Adipocyte (in vitro differentiated cells): ENCODE measurements at places on chromosomes 11 and 22.
A peak's percentile ranks its signal among the peaks of the same experiment; 100 is the strongest.

- DNase-seq: no peak
These were observed 38.6 kb downstream of the SBF1 start for GRCh38 chr22:50436015-50436830.

DNA sequence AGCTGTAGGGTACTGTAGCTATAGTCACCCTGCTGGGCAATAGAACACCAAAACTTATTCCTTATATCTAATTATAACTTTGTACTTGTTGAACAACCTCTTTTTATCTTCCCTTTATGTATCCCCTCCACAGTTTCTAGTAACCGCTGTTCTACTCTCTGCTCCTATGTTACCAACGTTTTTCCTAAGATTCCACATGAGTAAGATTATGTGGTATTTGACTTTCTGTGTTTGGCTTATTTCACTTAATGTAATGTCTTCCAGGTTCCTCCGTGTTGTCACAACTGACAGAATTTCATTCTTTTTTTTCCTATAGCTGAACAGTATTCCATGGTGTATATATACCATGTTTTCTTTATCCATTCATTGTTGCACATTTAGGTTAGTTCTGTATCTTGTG lies 258.4 kb downstream of the DYNC2H1 start:
- DNase-seq: peak; percentile 54

GRCh38 chr11:61930933-61931332 lies 13.6 kb upstream of the RAB3IL1 start:
- no peak for DNase-seq

GRCh38 chr22:22773979-22774604 lies 113.5 kb upstream of the IGLL5 start:
- DNase-seq: no peak

GRCh38 chr22:46390652-46391301 lies 55.3 kb downstream of the TRMU start:
- peak; percentile 92 for DNase-seq

DNA sequence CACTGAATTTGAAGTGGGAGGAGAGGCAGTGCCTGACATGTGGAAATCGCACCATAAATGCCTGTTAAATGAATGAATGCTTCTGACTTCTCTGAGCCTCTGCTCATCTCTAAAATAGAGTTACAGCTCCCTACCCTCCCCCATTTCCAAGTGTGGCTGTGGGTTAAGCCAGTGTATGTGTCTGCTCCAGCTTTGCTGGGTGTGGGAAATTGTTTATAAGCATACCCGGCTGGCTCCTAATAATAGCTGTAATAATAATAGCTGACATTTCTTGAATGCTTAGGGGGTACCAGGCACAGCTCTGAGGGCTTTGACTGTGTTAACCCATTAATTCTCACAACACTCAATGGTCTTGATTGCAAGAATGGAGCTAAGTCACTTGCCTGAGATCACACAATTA lies 7.0 kb upstream of the FCHSD2 start:
- DNase-seq: no peak

DNA sequence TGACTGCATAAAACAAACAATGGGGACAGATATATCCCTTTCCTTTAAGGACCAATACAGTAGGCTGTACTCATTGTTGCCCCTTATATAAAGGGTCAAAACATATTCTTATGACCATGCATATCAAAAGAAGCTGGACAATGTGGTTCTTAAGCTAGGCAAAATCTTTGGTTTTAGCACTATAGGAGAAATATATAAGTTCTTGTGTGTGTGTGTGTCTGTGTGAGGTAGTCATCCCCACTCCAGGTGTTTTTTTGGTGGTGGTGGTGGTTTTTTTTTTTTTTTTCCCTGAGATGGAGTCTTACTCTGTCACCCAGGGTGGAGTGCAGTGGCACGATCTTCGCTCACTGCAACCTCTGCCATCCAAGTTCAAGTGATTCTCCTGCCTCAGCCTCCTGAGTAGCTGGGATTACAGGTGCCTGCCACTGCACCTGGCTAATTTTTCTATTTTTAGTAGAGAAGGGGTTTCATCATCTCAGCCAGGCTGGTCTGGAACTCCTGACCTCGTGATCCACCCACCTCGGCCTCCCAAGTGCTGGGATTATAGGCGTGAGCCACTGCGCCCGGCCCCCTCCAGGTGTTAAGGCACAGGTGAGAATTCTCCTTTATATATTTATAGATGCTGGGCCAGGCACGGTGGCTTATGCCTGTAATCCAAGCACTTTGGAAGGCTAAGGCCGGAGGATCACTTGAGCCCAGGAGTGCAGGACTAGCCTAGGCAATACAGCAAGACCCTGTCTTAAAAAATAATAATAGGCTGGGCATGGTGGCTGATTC lies 12.0 kb upstream of the ZNF143 start:
- no peak for DNase-seq

DNA sequence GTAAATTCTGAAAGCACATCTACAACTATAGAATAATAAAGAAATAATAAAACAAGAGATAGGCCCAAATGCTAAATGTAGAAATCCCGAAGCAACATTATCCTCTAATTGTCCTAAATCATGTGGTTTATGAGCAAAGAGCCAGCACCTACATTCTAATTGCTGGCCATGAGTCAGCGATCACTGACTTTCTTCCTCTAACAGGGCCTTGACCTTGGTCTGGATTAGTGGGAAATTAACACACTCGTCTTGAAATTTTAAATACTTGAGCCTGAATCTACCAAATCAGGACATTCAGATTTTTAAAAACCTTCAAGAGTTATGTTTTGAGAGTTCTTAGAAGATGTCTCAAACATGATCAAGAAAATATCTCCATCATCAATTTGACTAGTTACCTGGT lies 727.6 kb downstream of the METTL15 start:
- DNase-seq: peak; percentile 45

DNA sequence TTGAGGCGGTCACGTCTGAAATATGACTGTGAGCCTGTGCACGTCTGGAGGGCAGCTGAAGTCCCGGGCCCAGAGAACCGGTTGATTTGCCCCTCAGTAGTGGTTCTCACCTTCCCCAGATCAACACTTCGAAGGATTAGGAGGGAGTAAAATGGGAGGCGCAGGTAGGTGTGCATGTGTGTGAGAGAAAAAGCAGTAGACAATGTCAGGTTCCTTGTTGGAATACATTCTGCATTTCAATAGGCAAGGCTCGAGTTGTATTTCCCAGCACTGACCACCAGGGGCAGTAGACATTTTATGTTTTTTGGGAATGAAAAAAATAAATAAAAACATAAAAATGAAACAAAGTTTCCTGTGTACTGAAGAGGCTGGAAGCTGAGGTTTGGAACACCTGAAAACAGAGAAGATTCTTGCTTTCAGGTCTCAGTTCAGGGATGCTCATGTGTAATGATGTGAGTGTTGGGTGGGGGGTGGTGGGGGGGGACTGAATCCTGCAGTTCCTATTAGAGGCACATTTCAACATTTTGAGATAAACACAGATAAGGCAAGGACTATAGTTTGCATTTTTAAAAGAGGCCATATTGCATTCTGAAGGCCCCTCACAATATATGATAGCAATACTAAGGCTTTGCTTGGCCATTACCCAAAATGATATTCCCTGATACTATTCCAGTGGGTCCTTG lies 333.9 kb downstream of the CADM1 start:
- DNase-seq: peak; percentile 56

- no peak for DNase-seq
These were observed 5.0 kb downstream of the CRKL start for GRCh38 chr22:20922141-20922751.

DNA sequence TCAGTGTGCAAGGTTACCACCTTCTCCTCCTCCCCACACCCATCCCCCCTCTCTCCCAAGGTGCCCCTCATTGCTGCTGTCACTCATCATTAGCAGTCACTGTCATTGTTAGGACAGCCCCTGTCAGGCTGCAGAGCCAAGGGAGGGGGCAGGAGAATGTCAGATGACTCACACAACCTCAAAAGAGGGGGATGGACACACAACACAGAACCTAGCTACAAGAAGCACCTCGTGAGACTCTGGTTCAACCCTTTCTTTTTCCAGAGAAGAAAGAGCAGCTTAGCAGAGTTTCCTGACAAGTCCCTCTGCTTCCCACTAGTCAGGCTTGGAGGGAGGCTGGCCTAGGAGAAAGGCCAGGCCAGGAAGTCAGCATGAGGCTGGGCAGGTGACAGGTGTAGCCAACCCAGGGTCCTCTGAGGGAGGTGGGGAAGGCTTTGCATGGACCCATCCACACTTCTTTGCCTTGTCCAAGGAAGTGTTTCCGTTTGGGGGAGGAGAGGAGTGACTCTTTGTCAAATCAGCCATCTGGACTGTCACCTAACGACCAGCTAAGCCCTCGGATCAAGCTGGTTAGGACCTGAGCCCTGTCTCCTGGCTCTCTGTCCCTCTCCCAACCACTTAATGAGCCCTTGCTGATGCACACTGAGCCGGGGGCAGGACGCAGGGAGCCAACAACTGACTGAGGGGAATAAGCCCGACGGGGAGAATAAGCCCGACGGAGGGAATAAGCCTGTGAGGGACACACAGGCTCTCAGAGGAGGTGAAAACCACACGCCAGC lies 18.3 kb downstream of the ADORA2A start:
- no peak for DNase-seq

- no peak for DNase-seq
These were observed 6.1 kb downstream of the MCHR1 start for GRCh38 chr22:40685406-40685805.

DNA sequence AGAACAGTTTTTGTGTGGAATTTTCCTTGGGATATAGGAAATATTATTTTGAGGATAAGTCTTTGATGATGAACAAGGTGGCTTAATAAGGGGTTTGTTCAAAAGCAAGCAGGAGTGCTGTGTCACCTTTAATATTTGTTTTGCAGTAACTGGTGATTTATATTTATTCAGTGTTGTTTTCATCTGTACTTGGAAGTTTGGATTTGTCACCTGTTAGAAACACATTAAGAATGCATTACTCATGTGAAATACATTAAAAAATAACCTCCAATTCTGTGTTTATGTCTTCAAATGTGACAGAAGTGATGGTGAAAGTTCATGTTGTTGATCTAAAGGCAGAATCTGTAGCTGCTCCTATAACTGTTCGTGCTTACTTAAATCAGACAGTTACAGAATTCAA lies 70.5 kb downstream of the DKK3 start:
- DNase-seq: no peak

GRCh38 chr22:49294656-49295464 lies 532.8 kb downstream of the BRD1 start:
- no peak for DNase-seq

- DNase-seq: no peak
These were observed 42.5 kb downstream of the MCM5 start for GRCh38 chr22:35442471-35442870.

DNA sequence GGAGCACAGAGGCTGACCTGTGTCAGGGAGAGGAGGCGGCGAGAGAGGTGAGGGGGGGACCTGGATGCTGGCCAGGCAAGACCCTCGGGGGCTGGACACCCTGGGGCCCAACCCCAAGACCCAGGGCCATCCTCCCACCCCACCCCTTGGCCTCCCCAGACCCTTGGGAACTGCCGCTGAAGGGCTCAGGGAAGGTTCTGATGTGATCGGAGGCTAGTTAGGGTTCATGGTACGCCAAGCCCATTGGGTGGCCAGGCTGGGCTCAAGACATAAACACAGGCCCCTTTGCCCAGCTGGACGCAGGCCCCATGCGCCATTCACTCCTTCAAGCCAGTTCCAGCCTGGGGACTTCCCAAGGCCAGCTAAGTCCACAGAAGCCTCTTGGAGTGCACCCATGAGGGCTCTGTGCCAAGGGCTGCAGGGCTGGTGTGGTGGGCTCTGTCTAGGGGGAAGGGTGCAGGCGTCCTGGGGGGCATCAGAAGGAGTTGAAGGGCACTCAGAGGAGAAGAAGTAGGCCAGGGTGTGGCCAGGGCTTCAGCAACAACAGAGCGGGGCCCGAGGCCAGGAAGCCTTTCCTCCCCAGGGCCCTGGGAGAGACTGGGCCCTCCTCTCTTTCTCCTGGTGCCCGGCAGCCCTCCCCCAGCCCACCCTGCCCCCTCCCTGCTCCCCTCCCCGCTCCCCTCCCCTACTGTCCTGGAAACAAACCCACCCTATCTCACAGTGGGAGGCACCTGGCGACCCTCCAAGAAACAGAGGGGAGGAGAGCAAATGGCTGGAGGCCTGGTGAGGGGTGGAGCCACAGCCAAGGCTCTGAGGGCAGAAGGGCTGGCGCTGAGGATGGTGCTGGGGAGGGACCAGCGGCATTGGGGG lies 12.9 kb downstream of the TSPAN32 start:
- peak; percentile 63 for DNase-seq

GRCh38 chr11:62435846-62436660 lies 17.2 kb downstream of the SCGB1A1 start:
- DNase-seq: no peak

DNA sequence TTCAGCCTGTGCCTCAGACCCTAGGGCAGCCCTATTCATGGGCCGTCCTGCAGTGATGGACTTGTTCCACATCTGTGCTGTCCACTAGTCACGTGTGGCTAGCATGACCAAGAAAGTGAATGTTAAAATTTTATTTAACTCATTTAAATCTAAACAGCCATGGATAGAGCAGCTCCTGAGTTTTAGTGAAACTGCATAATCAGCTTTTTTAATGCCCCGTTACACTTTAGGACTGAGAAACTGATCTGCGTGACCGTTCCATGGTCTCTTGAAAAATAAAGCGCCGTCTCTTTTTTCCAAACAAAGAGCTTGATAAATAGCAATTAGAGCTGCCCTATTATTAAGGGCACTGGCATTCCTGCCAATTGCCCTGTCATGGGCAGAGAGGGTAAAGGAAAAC lies 76.5 kb upstream of the SNX19 start:
- no peak for DNase-seq

- no peak for DNase-seq
These were observed 46.6 kb upstream of the WNT7B start for GRCh38 chr22:46023558-46023981.

- peak; percentile 85 for DNase-seq
These were observed 377.0 kb downstream of the ETS1 start for GRCh38 chr11:128210148-128210940.

DNA sequence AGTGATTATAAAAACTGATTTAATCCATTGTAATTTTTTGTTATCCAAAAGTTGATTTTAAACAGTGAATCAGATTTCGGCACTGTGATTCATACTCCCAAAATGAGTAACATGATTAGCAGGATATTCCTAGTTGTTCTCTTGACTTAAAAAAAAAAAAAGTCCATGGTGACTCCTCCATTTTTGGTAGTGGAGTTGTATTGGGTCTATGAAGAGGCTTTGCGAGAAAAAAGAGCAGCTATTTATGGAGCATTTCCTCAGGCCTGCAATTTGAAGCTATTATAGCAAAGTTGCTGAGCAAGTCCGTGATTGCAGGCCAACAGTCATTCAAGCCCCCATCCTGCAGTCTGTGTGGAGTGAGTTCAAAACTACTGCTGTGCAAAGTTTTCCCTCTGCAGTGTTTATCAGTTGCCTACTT lies 28.8 kb downstream of the YAP1 start:
- DNase-seq: peak; percentile 81

DNA sequence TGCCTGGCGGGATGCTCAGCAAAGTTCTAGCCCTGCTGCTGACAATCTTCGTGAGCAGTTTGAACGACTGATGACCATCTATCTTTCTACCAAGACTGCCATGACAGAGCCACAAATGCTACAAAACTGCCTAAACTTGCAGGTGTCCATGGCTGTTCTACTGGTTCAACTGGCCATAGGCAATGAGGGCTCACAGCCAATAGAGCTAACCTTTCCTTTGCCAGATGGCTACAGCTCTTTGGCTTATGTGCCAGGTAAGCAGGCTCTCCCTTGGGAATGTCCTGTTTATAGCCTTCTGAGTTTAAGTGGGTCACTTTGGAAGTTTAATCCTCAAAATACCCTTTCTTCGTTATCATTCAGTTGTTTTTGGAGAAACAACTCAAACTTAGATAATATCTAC lies 20.1 kb downstream of the UBE4A start:
- DNase-seq: no peak
